Activated CD8-positive, alpha-beta memory T cell treated with anti-CD3 and anti-CD28 coated beads for 1 hour (primary cell): ENCODE measurements at places on chromosomes 1 and 21.

DNA sequence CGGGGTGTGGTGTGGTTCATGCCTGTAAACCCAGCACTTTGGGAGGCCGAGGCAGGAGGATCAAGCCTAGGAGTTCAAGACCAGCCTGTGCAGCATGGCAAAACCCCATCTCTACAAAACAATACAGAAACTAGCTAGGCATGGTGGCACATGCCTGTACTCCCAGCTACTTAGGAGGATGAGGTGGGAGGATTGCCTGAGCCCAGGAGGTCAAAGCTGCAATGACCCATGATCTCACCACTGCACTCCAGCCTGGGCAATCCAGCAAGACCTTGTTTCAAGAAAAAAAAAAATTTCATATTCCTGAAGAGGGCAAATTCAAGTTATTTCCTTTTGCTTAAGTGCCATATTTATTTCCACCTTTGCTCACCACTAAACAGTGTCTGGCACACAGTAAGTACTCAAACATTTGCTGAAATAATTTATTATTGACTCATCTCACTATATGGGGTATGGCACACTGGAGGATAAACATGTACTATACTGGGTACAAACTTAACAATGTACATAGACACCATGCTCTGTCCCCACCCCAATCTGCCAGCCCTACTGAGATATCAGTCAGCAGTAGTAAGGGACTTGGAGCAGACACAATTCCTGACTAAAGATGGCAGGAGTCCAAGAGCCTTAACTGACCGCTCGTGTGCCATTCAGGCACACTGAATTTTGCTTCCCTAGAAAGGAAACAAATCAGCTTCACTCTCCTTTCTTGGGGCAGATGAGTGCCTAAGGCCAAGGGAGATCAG is 15.5 kb downstream of the MEAF6 start:
- DNase-seq = no peak

GRCh38 chr1:178723546-178723945 is 1.5 kb upstream of the RALGPS2 start:
- no peak for DNase-seq

GRCh38 chr1:160633330-160633903 is 13.4 kb downstream of the SLAMF1 start:
- no peak for DNase-seq

DNA sequence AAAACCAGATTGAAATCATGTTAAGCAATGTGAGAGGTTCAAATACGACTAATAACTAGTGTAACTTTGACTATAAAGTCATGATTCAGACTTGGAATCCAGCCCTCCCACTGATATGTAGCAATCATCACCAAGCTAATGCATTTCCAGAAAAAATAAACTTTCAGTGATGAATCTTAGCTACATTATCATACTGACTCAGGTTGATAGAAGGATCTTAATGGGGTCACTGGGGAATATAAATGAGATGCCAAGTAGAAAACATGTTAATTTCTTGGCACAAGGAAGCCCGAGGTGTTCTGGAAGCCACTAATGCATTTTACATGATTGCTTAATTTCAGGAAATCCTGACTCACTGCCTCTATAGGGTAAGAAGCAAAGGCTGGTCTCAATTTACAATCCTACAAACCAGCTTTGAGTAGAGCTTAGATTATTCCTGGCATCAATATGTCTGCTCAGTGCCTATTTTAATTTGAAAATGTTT is 67.7 kb downstream of the SELENOF start:
- DNase-seq = no peak

DNA sequence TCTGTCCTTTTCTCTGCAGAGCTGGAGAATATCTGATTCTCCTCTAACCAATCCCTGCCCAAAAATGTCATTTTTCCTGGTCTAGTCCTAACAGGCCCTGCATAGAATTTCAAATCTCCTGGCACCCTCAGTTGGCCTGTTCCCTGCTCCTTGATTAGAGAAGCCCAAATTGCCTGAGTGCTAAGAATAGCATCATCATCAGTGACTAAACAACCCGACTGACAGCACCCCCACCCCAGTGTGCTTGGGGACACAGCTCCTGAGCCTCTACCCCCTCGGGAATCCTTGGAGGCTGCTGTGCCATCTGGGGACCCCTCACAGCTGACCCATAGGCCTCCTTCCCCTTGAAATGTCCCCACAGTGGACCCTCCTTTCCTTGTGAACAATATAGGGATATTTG is 94.4 kb downstream of the DDX20 start:
- no peak for DNase-seq

- DNase-seq = no peak
Measured at GRCh38 chr1:167364826-167365225, 144.1 kb downstream of the POU2F1 start.

- no peak for DNase-seq
Measured at GRCh38 chr1:72397786-72398185, 115.4 kb upstream of the NEGR1 start.

- DNase-seq = no peak
Measured at GRCh38 chr21:45031571-45032191, 42.7 kb upstream of the ADARB1 start.

- no peak for DNase-seq
Measured at GRCh38 chr21:16992448-16992847, 520.4 kb upstream of the CXADR start.

- no peak for DNase-seq
Measured at GRCh38 chr1:210371916-210372315, 43.2 kb downstream of the HHAT start.

DNA sequence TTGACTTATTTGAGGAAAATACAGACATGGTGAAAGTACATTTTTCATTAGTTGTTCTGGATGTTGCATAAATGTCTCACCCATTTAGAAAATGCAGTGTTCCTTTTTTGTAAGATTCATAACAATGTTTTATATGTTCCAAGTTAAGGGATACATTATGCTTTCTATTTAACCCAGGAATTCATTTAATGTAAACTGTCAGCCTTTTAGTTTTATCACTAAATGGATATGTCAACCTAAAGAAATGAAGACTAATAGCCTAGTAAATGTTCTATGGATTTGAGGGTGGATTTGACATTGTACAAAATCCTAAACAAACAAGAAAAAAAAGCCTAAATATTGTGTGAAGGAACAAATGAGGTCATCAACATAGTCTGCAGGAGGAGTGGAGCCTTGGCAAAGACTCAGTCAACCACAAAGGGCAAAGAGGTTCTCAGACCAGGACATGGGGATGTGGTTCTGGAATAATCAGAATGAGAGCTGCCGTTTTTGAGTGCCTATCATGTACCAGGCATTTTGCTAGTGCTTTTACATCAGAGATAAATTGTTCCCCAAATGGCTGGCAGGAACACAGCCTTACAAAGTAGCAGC is 8.8 kb upstream of the INSL5 start:
- no peak for DNase-seq

DNA sequence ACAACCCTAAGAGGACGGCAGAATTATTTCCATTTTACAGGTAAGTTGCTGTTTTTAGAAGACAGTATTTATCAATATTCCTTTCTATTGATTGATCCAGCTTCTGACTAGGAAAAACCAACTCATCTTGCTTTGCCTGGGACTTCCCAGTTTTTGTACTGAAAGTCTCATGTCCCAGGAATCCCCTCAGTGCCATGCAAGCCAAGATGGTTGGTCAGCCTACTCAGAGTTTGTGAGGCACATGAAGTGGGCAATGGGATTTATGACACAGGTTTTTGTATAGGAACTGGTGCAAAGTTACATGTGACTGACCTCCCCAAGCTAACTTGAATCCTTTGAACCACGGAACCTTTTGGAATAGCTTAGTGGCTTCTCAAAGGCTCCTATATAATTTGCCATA is 45.5 kb downstream of the GNG12 start:
- no peak for DNase-seq

DNA sequence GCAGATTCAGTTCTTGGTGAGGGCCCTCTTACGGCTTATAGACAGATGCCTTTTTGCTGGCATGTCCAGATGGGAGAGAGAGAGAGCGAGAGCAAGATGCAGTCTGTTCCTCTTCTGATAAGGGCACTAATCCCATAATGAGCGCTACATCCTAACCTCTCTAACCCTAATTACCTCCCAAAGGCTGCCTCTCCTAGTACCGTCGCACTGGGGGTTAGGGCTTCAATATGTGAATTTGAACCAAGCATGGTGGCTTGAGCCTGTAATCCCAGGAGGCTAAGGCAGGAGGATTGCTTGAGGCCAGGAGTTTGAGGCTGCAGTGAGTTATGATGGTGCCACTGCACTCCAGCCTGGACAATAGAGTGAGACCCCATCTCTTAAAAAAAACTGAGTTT is 10.5 kb upstream of the SDE2 start:
- no peak for DNase-seq

DNA sequence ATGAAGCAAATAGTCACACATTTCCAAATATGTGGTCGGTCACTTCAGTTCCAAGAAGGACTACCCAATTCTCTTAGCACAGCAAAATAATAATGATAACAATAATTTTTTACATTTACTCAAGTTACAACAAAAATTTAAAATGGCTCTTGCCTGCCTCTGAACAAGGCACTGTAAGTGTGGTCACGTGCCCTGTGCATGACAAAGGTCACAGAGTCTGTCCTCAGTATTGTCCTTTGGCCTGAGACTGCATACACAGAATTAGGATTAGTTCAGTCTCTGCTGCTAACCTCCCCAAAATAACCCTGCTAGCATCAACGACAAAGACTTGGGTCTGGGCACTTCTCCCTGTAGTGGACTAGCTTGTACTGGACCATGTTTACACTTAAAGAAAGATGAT is 297.1 kb upstream of the DUSP10 start:
- DNase-seq = no peak

DNA sequence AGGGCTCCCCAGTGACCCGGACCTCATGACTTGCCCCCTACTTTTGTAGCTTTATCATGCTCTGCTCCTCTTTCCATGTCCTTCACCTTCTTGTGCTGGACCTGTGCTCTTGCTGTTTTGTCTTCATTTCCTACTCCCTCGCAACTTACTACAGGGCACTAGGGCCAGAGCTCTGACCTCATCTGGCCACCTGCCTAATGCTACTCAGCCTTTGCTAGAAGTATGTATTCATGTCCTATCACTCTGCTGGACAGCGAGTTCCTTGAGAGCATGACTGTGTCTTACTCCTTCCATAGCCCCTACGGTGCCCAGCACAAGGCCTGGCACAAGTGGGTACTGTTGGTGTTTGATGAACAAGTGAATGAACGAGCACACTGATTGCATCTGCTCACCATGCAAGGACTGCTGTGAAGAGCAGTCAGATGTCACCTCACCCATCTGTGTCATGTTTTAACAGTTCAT is 1.9 kb downstream of the MTFR1L start:
- no peak for DNase-seq

GRCh38 chr21:42263591-42264131 is 44.7 kb downstream of the ABCG1 start:
- no peak for DNase-seq
